Naive B cell (primary cell): ENCODE measurements at places on chromosomes 6 and 20.

DNA sequence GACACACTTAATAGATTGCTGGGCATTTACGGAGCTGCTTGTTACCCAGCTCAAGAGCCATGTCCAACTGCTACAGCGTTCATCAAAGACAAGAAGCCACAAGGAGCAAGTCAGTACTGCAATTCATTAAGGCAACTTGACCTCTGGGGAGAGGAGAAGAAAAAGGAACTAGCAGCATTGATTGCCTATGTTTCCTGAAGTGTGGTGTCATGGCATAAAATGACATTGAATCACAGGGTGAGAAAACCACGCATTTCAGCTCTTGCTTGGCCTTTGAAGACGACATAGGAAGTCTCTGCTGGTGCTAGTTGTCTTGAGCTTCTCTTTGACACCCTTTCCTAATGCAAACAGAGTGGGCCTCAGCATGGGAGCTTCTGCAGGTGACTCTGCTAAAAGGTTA lies 139.1 kb downstream of the CDH26 start:
- H3K4me3 ChIP-seq = no peak overlapping the region
- H3K27ac ChIP-seq = no peak overlapping the region
- no peaks in the 10 kb centered on the region for H3K4me1 ChIP-seq
- no peaks in the 10 kb centered on the region for H3K27me3 ChIP-seq
- DNase-seq = no peak

DNA sequence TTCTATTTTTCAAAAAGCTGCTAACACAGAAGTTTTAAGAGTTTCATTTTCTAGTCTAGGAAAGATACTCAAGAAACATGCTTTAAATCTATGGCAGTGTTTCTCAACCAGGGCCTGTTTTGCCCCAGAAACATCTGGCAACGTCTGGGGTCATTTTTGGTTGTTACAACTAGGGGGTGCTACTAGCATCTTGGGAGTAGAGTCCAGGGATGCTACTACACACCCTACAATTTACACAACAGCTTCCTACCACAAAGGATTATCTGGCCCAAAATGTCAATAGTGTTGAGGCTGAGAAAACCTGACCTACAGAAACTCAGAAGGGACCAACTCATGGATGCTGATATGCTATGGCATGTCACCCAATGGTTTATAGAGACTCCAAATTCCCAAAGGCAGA lies 24.4 kb downstream of the SERAC1 start:
- H3K4me3 ChIP-seq = no peak overlapping the region
- no peak overlapping the region for H3K27ac ChIP-seq
- no peaks in the 10 kb centered on the region for H3K27me3 ChIP-seq
- H3K36me3 ChIP-seq = peaks cover 12% of the 10 kb centered on the region
- DNase-seq = no peak

GRCh38 chr6:137863091-137863797 lies 3.8 kb upstream of the TNFAIP3 start:
- H3K27me3 ChIP-seq = no peaks in the 10 kb centered on the region
- H3K4me1 ChIP-seq = peaks cover 7% of the 10 kb centered on the region
- H3K27ac ChIP-seq = no peak overlapping the region
- DNase-seq = no peak
- peaks cover 5% of the 10 kb centered on the region for H3K36me3 ChIP-seq
- H3K4me3 ChIP-seq = no peak overlapping the region

DNA sequence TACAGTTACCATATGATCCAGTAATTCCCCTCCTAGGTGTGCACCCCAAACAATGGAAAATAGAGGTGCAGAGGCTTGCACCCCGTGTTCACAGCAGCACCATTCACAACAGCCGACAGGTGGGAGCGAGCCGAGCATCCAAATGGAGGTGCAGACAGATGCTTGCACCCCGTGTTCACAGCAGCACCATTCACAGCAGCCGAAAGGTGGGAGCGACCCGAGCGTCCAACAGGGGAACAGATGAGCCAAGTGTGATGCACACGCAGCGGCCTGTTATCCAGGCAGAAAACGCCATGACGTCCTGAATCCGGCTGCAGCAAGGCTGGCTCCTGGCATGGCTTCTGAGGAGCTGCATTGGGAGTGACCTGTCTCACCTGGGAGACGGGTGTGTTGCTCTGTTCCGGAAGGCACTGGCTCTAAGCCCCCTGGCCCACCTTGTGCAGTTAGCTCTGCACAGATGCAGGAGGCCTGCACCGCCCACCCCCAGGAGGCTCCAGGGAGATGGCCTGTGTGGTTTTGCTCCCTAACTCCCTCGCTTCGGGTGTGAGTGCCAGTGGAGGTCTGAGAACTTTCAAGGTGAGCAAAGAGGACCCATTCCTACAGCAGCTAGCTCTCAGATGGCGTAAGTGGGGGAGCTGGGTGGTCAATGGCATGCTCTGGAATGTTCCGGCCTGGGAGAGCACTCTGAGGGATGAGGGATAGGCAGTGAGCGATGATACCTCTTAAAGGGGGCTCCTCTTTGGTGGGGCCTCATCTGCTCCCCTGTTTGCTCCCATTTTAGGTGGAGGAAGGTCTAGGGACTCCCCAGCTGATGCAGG lies 47.8 kb upstream of the FRMD1 start:
- no peak overlapping the region for H3K4me3 ChIP-seq
- no peak for DNase-seq
- H3K36me3 ChIP-seq = no peaks in the 10 kb centered on the region
- H3K4me1 ChIP-seq = no peaks in the 10 kb centered on the region
- no peaks in the 10 kb centered on the region for H3K27me3 ChIP-seq

GRCh38 chr20:38166703-38167233 lies 1.7 kb upstream of the TGM2 start:
- H3K27me3 ChIP-seq = peaks cover 12% of the 10 kb centered on the region
- peaks cover 15% of the 10 kb centered on the region for H3K4me1 ChIP-seq
- no peaks in the 10 kb centered on the region for H3K36me3 ChIP-seq
- no peak overlapping the region for H3K27ac ChIP-seq
- DNase-seq = no peak
- H3K4me3 ChIP-seq = no peak overlapping the region

- no peak overlapping the region for H3K4me3 ChIP-seq
- H3K27me3 ChIP-seq = no peaks in the 10 kb centered on the region
- no peak for DNase-seq
- no peaks in the 10 kb centered on the region for H3K36me3 ChIP-seq
These were observed 7.4 kb downstream of the CALHM5 start for GRCh38 chr6:116518621-116519368.

DNA sequence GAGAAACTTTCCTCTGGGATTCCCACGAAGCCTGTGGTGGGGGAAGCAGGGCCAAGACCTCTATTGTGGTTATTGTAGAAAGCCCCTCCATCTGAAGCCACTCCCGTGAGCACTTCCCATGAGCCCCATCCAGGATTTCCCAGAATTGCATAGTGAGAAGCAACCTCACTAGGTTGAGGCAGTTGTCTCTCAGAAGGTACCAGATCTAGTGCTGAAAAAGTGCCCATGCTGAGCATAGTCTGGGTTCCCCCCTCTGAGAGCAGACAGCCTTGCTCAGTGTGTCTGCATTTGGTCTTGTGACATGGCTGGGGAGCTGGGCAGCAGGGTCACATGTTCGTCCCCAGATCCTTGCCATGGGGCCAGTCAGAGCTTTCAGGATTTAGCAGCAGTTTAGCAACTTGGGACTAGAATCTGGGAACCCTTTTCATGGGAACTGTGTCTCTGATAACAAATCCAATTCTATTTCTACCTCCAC lies 38.6 kb downstream of the SLC9A8 start:
- H3K4me3 ChIP-seq = no peak overlapping the region
- no peaks in the 10 kb centered on the region for H3K27me3 ChIP-seq
- H3K4me1 ChIP-seq = peaks cover 4% of the 10 kb centered on the region
- no peak overlapping the region for H3K27ac ChIP-seq
- DNase-seq = no peak

DNA sequence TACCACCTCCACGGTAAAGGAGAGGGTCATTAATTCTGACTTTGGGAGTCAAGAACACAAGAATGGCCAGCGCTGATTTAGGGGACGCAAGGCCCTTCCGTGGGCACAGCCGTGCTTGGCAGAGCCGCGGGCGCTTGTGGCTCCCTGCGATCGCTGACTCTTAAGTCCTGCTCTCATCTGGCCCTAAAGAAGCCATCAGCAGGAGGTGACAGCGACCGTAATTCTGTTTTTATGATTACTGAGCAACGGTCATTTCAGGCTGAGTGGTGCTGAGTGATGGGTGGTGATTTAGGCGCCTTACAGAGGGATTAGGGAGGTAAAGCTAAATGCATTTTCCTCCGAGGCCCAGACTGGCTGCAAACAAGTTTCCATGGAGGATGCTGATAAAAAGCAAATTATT lies 364.6 kb upstream of the SULF2 start:
- no peak overlapping the region for H3K4me3 ChIP-seq
- H3K4me1 ChIP-seq = no peaks in the 10 kb centered on the region
- DNase-seq = no peak
- H3K36me3 ChIP-seq = no peaks in the 10 kb centered on the region
- no peak overlapping the region for H3K27ac ChIP-seq
- peaks cover 16% of the 10 kb centered on the region for H3K27me3 ChIP-seq

- no peaks in the 10 kb centered on the region for H3K27me3 ChIP-seq
- peak overlapping the region; percentile 96 for H3K4me3 ChIP-seq
- peak overlapping the region; percentile 79 for H3K27ac ChIP-seq
- H3K36me3 ChIP-seq = no peaks in the 10 kb centered on the region
These were observed 8.9 kb upstream of the QKI start for GRCh38 chr6:163405412-163406309.
